NCI-H1092 treated with DMSO at 0.1 percent for 48 hours (cell line): ENCODE measurements at places on chromosomes 5 and 9.
A peak's percentile ranks its signal among the peaks of the same experiment; 100 is the strongest.

- DNase-seq: peak; percentile 24
Measured at GRCh38 chr9:111037708-111038330, 451 bp downstream of the LPAR1 start.

- no peak for DNase-seq
Measured at GRCh38 chr9:79630521-79631403, 59.0 kb downstream of the TLE4 start.

DNA sequence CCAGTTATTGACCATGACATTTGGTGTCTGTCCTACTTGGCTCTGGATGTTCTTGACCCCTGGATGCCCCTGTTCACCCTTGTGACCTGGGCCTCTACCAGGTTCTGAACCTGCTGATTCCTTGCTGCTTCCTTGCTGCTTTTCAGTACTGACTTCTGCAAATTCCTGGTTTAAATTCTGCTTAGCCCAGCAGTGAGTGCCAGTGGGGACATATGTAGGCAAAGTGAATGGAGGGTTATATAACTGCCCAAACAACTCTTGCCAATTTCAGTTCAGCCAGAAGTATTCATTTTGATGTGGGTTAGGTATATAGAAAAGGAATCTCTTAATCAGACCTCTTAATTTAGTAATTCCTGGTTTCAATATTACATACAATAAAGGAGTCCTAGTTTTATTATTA, 220.6 kb downstream of the TAF11L14 start:
- no peak for DNase-seq

GRCh38 chr5:135482381-135482933, 30.3 kb upstream of the TIFAB start:
- DNase-seq: no peak

DNA sequence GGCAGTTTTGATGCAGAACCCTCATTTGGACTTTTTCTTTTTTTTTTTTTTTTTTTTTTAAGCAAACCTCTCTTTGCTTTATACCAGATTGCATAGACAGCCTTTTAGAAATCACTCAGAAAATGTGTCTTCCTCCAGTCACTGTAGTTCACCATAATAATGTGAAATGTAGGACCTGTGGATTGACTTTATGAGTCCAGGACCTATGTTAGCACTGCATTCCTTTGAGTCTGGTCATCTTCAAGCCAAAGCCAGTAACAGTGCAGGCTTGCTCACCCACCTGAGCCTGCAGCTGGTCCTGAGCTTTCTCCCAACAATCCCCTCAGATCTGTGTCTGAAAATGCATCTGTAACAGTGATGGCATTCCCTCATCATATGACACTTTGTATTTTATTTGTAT, 110.7 kb upstream of the NFIL3 start:
- no peak for DNase-seq
